Tibial nerve (tissue), 4 donors: ENCODE measurements at places on chromosomes 11 and 22. TPM values are rescaled to one million over a fixed set of nuclear protein-coding genes. Genes with fewer than 3 reads are reported as not detected.

MUC15 gene
- not detected for total RNA-seq

OR2D2 gene
- total RNA-seq, result not detected

C22orf42 gene
- not detected for total RNA-seq

MUC2 gene
- not detected for total RNA-seq

MMP12 gene
- not detected for total RNA-seq

ARHGAP20 gene
- 8.8 TPM for total RNA-seq

PHETA2 gene
- total RNA-seq, result 13.5 TPM

WBP2NL gene
- total RNA-seq, result 3.7 TPM

RTN3 gene
- 88.8 TPM for total RNA-seq

BTBD18 gene
- total RNA-seq, result not detected

GLYAT gene
- total RNA-seq, result not detected

FSHB gene
- not detected for total RNA-seq

ABCC8 gene
- 1.3 TPM for total RNA-seq

PLEKHB1 gene
- total RNA-seq, result 193 TPM

OR5P2 gene
- not detected for total RNA-seq

GSTT2 gene
- total RNA-seq, result 0.39 TPM

SCUBE1 gene
- 214 TPM for total RNA-seq

AGBL2 gene
- total RNA-seq, result 4.2 TPM

KCTD21 gene
- 20.4 TPM for total RNA-seq

WNT11 gene
- 65.7 TPM for total RNA-seq

IL18 gene
- 15.3 TPM for total RNA-seq

TRIM77 gene
- not detected for total RNA-seq

SLC6A5 gene
- not detected for total RNA-seq

OR8B4 gene
- not detected for total RNA-seq

RCOR2 gene
- not detected for total RNA-seq

TUB gene
- 14.5 TPM for total RNA-seq

KRTAP5-2 gene
- total RNA-seq, result not detected
